ENCODE measurements at places on chromosomes 16 and 17.

DNA sequence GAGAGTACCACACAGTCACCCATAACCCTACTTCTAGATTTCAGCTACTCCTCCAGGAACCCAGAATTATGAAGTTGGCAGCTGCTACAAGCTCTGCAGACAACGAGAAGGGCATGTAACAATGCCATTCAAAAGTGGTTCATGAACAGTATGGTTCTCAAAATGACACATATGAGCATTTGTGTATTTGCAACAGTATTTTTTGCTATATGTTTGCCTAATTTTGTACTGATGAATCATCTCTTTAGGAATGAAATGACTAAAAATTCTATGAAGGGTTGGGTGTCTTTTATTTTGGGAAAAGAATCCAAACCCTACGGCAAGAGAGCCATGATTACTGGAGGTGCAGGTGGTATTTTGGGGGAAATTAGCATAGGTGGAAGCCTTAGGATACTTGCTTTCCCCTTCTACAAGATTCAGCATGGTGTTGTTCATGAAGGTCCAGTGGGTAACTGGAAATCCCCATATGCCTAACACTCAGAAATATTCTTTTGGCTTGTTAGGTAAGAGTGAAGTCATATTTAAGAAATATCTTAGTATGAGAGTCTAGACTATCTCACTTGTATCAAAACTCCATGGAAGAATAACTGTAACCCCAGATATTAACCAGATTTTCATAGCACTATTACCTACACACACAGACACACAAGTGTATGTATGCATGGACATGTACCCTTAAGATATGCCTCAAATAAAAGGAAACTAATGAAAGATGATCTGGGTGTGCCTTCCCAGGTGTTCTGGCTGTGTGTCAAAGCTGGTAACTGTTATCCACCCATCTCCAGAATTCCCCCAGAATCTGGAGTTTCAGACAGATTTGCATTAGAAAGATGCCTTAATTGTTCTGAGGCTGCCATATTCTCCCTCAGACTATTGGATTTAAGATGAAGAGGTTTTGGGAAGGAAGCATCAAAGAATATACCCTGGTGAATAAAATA is 688.2 kb upstream of the SOX9 start:
- no peak for DNase-seq
- H3K4me3 ChIP-seq, result no peak overlapping the region
- H3K27ac ChIP-seq, result no peak overlapping the region
- no peaks in the 10 kb centered on the region for H3K4me1 ChIP-seq
- H3K36me3 ChIP-seq, result no peaks in the 10 kb centered on the region

GRCh38 chr17:20241855-20242254 is 225.5 kb downstream of the LGALS9B start:
- H3K4me1 ChIP-seq, result peaks cover under 1% of the 10 kb centered on the region
- H3K27ac ChIP-seq, result no peak overlapping the region
- H3K27me3 ChIP-seq, result no peaks in the 10 kb centered on the region
- DNase-seq, result no peak

DNA sequence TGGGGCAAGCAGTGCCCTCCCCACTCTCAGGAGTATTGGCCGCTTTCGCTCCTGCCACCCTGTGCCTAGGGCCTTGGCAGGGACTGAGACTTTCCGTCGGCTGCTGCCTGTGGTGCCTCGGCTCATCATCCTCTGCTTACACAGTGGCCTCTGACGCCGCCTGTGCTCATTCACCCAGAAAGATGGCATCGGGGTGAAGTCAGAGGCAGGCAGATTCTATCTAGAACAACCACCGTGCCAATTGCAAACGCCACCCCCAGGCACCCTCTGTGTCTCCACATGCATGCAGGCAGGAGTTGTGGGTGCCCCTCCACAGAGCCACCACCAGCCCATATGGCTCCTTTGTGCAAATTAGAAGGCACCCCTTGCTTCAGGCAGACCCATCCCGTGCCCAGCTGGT is 154.2 kb upstream of the GSE1 start:
- H3K27ac ChIP-seq, result peak overlapping the region; percentile 97
- H3K36me3 ChIP-seq, result no peaks in the 10 kb centered on the region
- H3K4me3 ChIP-seq, result no peak overlapping the region
- peaks cover 75% of the 10 kb centered on the region for H3K4me1 ChIP-seq
- H3K27me3 ChIP-seq, result no peaks in the 10 kb centered on the region
- no peak for DNase-seq

DNA sequence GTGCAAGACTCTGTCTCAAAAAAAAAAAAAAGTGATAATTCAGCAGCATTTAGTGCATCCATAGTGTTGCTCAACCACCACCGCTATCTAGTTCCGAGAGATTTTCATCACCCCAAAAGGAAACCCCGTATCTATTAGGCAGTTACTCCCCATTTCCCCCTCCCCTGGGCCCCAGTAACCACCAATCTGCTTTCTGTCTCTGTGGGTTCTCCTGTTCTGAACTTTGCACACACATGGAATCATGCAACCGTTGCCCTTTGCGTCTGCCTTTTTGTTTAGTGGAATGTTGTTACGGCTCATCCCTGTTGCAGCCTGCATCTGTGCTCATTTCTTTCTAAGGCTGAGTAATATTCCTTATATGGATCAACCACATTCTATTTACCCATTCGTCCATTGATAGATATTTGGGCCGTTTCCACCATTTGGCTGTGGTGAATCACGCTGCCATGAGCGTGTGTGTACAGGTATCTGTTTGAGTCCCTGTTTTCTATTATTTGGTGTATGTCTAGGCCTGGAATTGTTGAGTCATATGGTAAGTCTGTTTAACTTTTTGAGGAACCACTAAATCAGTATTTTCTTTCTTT is 8.7 kb upstream of the SYNGR2 start:
- H3K4me1 ChIP-seq, result no peaks in the 10 kb centered on the region
- H3K4me3 ChIP-seq, result no peak overlapping the region
- H3K27me3 ChIP-seq, result no peaks in the 10 kb centered on the region
- no peak for DNase-seq
- no peak overlapping the region for H3K27ac ChIP-seq

DNA sequence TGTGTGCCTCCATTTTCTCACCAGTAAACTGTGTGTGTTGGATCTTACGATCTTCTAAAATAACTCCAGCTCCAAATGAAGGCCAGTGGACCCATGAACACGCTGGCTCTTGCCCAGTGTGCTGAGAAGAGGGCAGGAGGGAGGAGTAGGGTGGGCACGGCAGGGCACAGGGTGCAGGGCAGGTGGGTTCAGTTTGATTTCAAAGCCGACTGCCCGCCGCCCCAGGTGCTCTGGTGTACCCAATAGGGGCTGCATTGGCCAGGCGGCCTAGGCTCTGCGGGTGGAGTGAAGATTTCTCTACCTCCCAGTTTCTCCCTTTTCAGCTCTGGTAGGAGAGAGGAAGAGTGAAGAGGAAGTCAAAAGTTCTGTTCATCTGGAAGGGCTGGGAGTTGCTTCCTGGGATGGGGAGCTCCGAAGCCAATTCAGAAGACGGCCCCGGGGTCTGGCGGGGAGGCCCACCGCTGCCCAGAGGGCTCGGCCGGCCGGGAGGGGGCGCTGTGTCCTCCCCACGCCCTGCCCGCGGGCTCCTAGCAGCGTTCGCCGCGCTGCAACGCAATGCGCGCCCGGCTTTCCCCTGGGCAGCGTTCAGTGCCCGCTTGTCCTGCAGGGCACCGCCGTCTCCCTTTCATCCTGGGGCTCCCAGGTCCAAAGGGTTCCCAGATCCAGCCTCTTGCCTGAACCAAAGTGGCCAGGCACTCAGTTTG is 1.1 kb upstream of the CRHR1 start:
- no peaks in the 10 kb centered on the region for H3K36me3 ChIP-seq
- H3K27me3 ChIP-seq, result peaks cover 82% of the 10 kb centered on the region
- DNase-seq, result peak; percentile 25
- no peak overlapping the region for H3K27ac ChIP-seq
- peak overlapping the region; percentile 39 for H3K4me3 ChIP-seq
- H3K4me1 ChIP-seq, result peaks cover 14% of the 10 kb centered on the region

GRCh38 chr17:18156976-18157280 is 26.7 kb upstream of the ALKBH5 start:
- H3K27me3 ChIP-seq, result no peaks in the 10 kb centered on the region
- no peak for DNase-seq
- H3K4me1 ChIP-seq, result no peaks in the 10 kb centered on the region
- H3K27ac ChIP-seq, result no peak overlapping the region
- no peaks in the 10 kb centered on the region for H3K36me3 ChIP-seq
- no peak overlapping the region for H3K4me3 ChIP-seq

- H3K4me3 ChIP-seq, result no peak overlapping the region
- peak; percentile 55 for DNase-seq
- H3K27me3 ChIP-seq, result no peaks in the 10 kb centered on the region
- H3K36me3 ChIP-seq, result peaks cover 9% of the 10 kb centered on the region
Measured at GRCh38 chr16:19071811-19072777, 4.7 kb downstream of the COQ7 start.

- no peaks in the 10 kb centered on the region for H3K27me3 ChIP-seq
- no peak overlapping the region for H3K4me3 ChIP-seq
- peak; percentile 54 for DNase-seq
- no peaks in the 10 kb centered on the region for H3K36me3 ChIP-seq
- no peaks in the 10 kb centered on the region for H3K4me1 ChIP-seq
- H3K27ac ChIP-seq, result no peak overlapping the region
Measured at GRCh38 chr16:13012601-13013000, 111.2 kb downstream of the SHISA9 start.

- no peaks in the 10 kb centered on the region for H3K27me3 ChIP-seq
- no peaks in the 10 kb centered on the region for H3K36me3 ChIP-seq
- no peak for DNase-seq
- no peak overlapping the region for H3K4me3 ChIP-seq
- H3K4me1 ChIP-seq, result no peaks in the 10 kb centered on the region
Measured at GRCh38 chr17:36016555-36016954, 1.2 kb downstream of the CCL23 start.

DNA sequence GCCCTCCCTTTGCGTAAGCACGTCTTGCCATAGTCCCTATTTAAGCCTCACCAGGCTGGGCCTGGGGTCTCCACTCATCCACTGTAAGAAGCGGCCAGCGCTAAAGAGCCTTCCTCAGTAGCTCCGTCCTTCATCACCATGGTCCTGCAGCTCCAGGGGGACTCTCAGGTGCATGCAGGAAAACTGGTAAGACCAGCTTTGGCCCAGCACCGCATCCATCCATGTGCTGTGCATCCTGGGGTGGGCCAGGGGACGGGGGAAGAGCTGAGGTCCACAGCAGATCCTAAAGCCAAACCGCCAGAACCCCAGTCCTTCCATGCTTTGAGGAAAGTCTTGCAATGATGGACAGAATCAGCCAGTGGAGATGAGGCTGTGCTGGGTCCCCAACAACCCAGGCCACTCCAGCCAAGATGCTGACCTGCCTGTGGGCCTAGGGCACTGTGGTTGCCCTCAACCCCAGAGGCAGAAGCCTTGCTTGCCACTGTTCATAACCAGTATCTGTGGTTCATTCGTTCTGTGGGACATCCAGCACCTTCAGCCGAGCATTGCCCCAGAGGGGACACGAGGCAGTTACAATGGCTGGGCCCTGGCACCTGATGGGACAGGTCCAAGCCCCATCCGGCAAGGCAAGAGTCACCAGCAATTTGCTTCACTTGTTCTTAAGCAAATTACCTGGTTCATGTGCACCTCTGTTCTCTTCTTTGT is 44.4 kb downstream of the RBFOX3 start:
- no peak overlapping the region for H3K27ac ChIP-seq
- no peak overlapping the region for H3K4me3 ChIP-seq
- H3K27me3 ChIP-seq, result no peaks in the 10 kb centered on the region
- no peak for DNase-seq
- H3K4me1 ChIP-seq, result no peaks in the 10 kb centered on the region

DNA sequence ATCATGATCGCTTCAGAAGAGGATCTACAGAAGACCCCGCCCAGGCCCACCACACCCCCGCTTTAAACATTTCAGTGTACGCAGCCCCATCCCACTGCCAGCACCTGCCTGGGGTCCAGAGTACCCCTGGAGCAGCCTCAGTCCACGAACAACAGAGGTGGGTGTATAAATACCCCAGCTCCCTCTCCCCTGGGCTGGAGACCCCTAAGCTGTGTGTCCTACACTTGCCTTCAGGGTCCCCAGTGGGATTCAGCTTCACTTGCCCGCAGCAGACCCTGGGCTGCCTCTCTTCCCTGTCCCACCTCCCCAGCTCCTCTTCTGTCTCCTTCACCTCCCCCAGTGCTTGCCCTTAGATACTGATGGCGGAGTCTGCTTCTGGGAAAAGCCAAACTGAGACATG is 105.7 kb downstream of the RBFOX3 start:
- H3K27me3 ChIP-seq, result no peaks in the 10 kb centered on the region
- no peaks in the 10 kb centered on the region for H3K36me3 ChIP-seq
- no peak overlapping the region for H3K4me3 ChIP-seq
- no peak overlapping the region for H3K27ac ChIP-seq
- H3K4me1 ChIP-seq, result peaks cover 10% of the 10 kb centered on the region
- no peak for DNase-seq

- no peaks in the 10 kb centered on the region for H3K4me1 ChIP-seq
- H3K4me3 ChIP-seq, result no peak overlapping the region
- DNase-seq, result no peak
- no peaks in the 10 kb centered on the region for H3K36me3 ChIP-seq
Measured at GRCh38 chr17:78526231-78527025, 50.8 kb downstream of the DNAH17 start.

DNA sequence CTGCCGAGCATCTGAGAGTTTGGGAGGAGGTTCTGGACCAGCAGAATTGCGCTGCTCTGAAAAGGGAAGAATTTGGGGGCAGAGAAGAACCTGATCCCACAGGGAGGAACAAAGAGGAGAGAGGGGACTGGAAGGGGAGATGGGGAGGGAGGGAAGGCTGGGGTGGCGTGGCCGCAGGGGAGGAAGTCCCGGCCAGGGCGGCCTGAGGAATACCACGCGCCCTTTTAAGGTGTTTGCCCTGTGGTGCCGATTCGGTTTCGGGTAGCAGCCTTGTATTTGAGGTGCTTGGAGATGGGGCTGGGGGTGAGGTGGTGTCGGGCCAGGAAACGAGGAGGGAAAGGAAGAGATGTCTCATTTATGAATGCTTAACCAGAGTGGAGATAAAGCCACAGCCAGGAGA is 51.3 kb downstream of the AKAP1 start:
- no peak for DNase-seq
- no peaks in the 10 kb centered on the region for H3K4me1 ChIP-seq
- no peaks in the 10 kb centered on the region for H3K27me3 ChIP-seq
- H3K27ac ChIP-seq, result no peak overlapping the region
- no peak overlapping the region for H3K4me3 ChIP-seq

DNA sequence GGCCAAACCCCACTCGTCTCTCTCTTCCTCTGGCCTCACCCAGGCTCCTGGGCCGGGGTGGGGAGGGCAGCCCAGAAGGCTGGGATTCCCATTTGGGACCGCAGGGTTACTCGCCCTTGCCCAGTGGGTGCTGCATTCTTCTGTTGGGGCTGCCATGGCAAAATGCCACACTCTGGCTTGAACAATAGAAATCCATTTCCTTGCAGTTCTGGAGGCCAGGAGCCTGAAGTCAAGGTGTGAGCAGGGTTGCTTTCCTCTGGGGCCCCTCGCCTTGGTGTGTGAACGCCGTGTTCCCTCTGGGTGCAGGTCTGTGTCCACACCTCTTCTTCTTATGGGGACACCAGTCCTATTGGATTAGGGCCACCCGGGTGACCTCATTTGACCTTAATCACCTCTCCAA is 105.8 kb upstream of the GSE1 start:
- H3K27me3 ChIP-seq, result no peaks in the 10 kb centered on the region
- no peak overlapping the region for H3K4me3 ChIP-seq
